ENCODE measurements at places on chromosomes 13 and 19. TPM values are rescaled to one million over a fixed set of nuclear protein-coding genes. Genes with fewer than 3 reads are reported as not detected.

Gene CAMSAP3
- total RNA-seq: 24.5 TPM

Gene MIR17HG
- total RNA-seq: 1.8 TPM

Gene FEM1A
- 5.1 TPM for total RNA-seq

Gene SIGLEC10
- 6.1 TPM for total RNA-seq

Gene SIRT2
- total RNA-seq: 47.2 TPM

Gene CELF5
- 1.6 TPM for total RNA-seq

GRCh38 chr13:75217949-75218348 is 264.0 kb downstream of the TBC1D4 start:
- H3K4me3 ChIP-seq: no peak overlapping the region
- no peak for DNase-seq
- H3K4me1 ChIP-seq: no peaks in the 10 kb centered on the region
- H3K36me3 ChIP-seq: no peaks in the 10 kb centered on the region
- H3K27ac ChIP-seq: no peak overlapping the region

DNA sequence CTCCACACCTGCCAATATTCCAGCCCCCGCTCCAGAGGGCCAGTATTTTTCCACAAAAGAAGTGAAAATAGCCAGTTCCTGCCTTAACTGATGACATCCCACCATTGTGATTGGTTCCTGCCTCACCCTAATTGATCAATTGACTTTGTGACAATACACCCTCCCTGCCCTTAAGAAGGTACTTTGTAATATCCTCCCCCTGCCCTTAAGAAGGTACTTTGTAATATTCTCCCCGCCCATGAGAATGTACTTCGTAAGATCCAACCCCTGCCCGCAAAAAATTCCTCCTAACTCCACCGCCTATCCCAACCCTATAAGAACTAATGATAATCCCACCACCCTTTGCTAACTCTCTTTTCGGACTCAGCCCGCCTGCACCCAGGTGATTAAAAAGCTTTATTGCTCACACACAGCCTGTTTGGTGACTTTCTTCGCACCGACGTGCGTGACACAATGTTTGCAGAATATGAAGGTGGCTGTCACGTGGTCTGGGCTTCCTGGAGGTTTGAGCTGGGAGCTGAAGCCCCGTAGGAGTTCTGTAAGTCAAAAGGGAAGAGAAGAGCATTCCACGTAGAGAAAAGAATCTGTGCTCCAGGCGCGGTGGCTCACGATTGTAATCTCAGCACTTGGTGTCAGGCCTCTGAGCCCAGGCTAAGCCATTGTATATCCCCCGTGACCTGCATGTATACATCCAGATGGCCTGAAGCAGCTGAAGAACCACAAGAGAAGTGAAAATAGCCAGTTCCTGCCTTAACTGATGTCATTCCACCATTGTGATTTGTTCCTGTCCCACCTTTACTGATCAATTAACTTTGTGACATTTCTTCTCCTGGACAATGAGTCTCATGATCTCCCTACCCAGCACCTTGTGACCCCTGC is 6.2 kb upstream of the FUT3 start:
- no peak overlapping the region for H3K4me3 ChIP-seq
- H3K27me3 ChIP-seq: no peaks in the 10 kb centered on the region
- no peaks in the 10 kb centered on the region for H3K4me1 ChIP-seq
- no peaks in the 10 kb centered on the region for H3K36me3 ChIP-seq

GRCh38 chr19:53659292-53659691 is 27.5 kb downstream of the DPRX start:
- no peak overlapping the region for H3K27ac ChIP-seq
- H3K36me3 ChIP-seq: no peaks in the 10 kb centered on the region

GRCh38 chr19:51448411-51449016 is 9.7 kb downstream of the SIGLEC8 start:
- H3K4me3 ChIP-seq: no peak overlapping the region
- H3K27me3 ChIP-seq: no peaks in the 10 kb centered on the region
- no peaks in the 10 kb centered on the region for H3K4me1 ChIP-seq
- no peak for DNase-seq
- no peaks in the 10 kb centered on the region for H3K36me3 ChIP-seq

DNA sequence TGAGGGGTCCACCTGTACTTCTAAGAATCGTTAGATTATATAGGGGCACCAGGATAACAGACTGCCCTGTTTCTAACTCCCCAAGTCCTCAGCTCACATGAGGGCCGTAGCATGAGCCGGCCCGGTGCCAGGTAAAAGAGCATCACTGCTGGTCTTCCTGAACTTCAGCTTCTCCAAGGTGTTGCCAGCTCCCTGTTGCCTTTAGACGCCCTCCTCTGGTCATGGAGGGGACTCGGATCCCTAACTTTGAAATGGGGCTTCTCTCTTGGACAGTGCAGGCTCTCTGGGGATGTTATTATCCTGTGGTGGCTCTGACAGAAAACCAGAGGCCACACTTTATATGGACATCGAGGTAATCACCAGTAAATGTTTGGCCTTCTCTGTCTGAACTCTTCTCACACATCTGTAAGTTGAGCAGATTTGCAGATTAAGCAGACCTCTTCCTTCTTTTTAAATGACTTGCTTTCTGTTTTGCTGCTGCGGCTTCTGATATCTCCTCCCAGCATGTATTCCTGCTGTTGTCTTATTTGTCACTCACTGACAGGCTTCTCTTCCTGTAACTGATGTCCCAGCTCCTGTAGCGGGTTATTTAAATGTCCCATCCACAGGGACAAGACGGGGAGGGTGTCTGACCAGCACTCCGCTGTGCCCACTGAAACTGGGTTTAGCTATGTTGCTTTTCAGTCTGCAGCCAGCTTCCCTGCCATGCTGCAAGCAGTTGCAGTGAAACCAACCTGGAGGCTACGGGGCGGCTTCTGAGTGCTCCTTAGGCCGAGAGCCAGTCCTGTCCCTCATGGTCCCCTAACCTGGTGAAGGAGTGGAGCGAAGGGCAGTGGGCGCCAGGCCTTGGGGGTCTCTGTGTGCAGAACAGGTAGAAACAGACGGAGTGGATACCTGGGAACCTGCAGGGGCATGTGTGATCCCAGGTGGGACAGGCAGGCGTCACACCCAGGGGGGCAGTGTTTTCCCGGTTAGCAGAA is 39.2 kb downstream of the TSSK6 start:
- H3K4me1 ChIP-seq: no peaks in the 10 kb centered on the region
- H3K4me3 ChIP-seq: no peak overlapping the region
- no peak for DNase-seq
- H3K36me3 ChIP-seq: no peaks in the 10 kb centered on the region

GRCh38 chr19:41541990-41542584 is 33.9 kb upstream of the CEACAM21 start:
- peak; percentile 69 for DNase-seq
- H3K36me3 ChIP-seq: no peaks in the 10 kb centered on the region
- no peaks in the 10 kb centered on the region for H3K27me3 ChIP-seq
- H3K27ac ChIP-seq: no peak overlapping the region

DNA sequence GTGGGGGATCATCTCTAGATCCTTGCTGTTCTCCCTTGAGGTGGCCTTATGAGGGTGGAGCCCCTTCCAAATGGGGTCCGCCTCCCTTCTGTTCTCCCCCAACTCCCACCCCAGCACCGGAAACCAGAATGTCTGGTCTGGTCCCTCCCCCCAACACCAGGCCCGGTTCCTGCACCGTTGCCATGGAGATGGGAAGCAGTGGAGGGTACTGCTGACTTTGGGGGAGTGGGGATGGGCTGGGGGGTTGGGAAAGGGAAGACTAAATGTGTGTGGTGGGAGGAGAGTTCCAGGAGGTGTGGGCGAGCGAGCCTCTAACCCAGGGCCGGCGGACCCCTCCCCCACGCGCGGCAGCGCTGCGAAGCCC is 1.7 kb downstream of the SHANK1 start:
- no peak overlapping the region for H3K4me3 ChIP-seq
- DNase-seq: no peak
- no peaks in the 10 kb centered on the region for H3K27me3 ChIP-seq
- no peaks in the 10 kb centered on the region for H3K4me1 ChIP-seq
- no peak overlapping the region for H3K27ac ChIP-seq

- no peaks in the 10 kb centered on the region for H3K4me1 ChIP-seq
- H3K27me3 ChIP-seq: no peaks in the 10 kb centered on the region
- no peak overlapping the region for H3K27ac ChIP-seq
- DNase-seq: no peak
- no peaks in the 10 kb centered on the region for H3K36me3 ChIP-seq
These were observed 1228.9 kb upstream of the MIR17HG start for GRCh38 chr13:90118467-90119071.

DNA sequence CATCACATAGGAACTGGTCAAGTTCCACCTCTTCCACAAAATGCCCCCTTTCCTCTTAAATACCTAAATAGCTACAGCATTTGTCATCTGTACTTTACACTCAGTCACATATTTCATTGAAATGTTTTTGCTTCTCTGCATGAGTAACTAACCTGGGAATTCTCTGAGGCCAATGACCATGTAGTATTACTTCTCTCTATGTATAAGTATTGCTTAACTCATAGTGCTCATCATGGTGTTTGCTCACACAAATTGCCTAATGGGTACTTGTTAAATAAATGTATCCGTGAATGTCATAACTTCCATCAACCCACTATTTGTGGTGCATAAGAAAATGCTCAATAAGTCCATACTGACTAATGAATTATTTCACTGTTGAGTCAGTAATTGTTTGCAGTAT is 115.5 kb downstream of the FGF14 start:
- H3K4me1 ChIP-seq: no peaks in the 10 kb centered on the region
- H3K27me3 ChIP-seq: no peaks in the 10 kb centered on the region
- H3K4me3 ChIP-seq: no peak overlapping the region
- no peak for DNase-seq
- peak overlapping the region; percentile 7 for H3K27ac ChIP-seq
- no peaks in the 10 kb centered on the region for H3K36me3 ChIP-seq

DNA sequence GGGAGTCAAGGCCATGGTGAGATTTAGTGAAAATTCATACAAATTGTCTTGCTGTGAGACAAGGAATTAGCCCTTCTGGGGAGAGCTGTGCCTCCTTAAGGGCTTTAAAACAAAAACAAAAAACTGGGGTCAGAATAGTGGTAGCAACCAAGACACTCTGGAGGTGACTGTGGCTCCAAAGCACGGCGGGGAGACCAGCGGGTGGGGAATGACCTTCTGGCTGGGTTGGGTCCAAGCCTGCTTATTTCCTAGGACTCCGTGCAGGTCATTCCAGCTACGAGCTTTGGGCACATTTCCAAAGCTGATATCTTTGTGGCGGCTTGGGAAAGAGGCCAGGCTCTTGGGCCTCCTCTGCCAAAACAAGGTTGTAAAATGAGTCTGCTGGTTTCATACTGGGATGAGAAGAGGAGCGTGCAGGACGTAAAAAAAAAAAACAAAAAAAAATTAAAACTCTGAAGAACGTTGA is 348.3 kb downstream of the UQCRFS1 start:
- H3K36me3 ChIP-seq: no peaks in the 10 kb centered on the region
- DNase-seq: no peak
- no peak overlapping the region for H3K4me3 ChIP-seq
- no peak overlapping the region for H3K27ac ChIP-seq
- no peaks in the 10 kb centered on the region for H3K4me1 ChIP-seq

- H3K27me3 ChIP-seq: no peaks in the 10 kb centered on the region
- no peak for DNase-seq
- H3K27ac ChIP-seq: no peak overlapping the region
- no peaks in the 10 kb centered on the region for H3K4me1 ChIP-seq
- H3K36me3 ChIP-seq: no peaks in the 10 kb centered on the region
These were observed 25.7 kb downstream of the CCDC70 start for GRCh38 chr13:51887468-51887867.

GRCh38 chr19:7013678-7014077 is 7.6 kb downstream of the MBD3L2B start:
- DNase-seq: no peak
- H3K4me3 ChIP-seq: no peak overlapping the region
- H3K27me3 ChIP-seq: no peaks in the 10 kb centered on the region
- no peak overlapping the region for H3K27ac ChIP-seq
- H3K4me1 ChIP-seq: no peaks in the 10 kb centered on the region

DNA sequence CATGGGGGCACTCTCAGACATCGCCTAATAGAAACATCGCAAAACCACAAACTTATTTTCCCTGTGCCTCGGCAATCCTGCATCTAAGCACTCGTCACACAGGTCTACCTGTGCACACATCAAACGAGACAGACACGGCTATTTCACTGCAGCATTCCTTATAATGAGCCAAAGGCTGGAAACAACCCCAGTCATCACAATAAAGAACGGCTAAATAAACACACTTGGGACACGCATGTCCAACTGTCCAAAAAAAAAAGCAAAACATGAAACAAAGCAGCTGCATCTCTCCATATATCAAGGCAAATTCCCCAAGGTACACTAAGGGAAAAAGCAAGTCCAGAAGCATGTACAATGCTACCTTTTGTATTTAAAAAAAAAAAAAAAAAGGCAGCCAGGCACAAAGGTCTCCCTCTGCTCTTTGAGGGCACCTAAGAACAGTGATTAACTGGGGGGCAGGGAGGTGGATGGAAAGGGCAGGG is 27.2 kb upstream of the CCNP start:
- no peaks in the 10 kb centered on the region for H3K4me1 ChIP-seq
- no peak overlapping the region for H3K27ac ChIP-seq
- no peak for DNase-seq
- peaks cover 21% of the 10 kb centered on the region for H3K36me3 ChIP-seq
- H3K4me3 ChIP-seq: no peak overlapping the region
- no peaks in the 10 kb centered on the region for H3K27me3 ChIP-seq

- DNase-seq: no peak
- no peaks in the 10 kb centered on the region for H3K36me3 ChIP-seq
- no peak overlapping the region for H3K4me3 ChIP-seq
- H3K27me3 ChIP-seq: no peaks in the 10 kb centered on the region
- no peaks in the 10 kb centered on the region for H3K4me1 ChIP-seq
- no peak overlapping the region for H3K27ac ChIP-seq
These were observed 300.6 kb downstream of the COG6 start for GRCh38 chr13:39956036-39956435.

DNA sequence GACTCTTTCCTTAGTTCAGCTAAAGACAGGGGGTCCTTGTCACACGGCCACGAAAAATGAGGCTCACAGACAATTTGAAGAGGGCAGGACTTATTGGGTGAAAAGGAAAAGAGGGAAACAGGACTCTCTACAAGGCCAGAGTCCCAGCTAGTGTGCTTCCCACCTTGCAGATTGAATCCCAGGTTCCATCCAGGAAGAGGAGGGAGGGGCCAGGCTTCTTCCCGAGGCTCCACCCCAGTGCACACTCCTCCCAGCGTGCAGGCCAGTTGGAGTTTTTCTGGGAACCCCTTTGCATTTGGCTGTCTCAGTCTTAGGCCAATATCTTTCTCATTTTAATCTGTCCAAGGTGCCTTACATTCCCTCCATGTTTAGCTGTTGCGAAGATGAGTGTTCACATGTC is 106.8 kb downstream of the DNAJC3 start:
- H3K27me3 ChIP-seq: no peaks in the 10 kb centered on the region
- no peak for DNase-seq
- no peak overlapping the region for H3K4me3 ChIP-seq

DNA sequence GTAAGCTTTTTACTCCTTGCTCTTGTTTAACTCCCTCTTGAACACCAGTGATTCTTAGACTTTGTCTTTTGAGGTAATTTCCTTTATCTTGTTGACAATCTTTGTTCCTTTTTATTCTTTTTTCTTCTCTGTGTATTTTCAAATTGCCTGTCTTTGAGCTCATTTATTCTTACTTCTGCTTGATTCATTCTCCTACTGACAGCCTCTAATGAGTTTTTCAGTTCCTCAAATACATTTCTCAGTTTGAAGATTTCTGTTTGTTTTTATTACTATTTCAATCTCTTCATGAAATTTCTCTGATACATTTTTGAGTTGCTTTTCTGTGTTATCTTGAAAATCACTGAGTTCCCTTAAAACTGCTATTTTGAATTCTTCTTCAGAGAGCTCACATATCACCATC is 154.1 kb downstream of the ATP8A2 start:
- H3K4me1 ChIP-seq: no peaks in the 10 kb centered on the region
- no peak overlapping the region for H3K4me3 ChIP-seq
- no peak overlapping the region for H3K27ac ChIP-seq

Data from right lobe of liver (tissue), 6 donors.